Left kidney (tissue), 8 donors: ENCODE measurements at places on chromosomes 6 and 20. TPM values are rescaled to one million over a fixed set of nuclear protein-coding genes. Genes with fewer than 3 reads are reported as not detected.

DNA sequence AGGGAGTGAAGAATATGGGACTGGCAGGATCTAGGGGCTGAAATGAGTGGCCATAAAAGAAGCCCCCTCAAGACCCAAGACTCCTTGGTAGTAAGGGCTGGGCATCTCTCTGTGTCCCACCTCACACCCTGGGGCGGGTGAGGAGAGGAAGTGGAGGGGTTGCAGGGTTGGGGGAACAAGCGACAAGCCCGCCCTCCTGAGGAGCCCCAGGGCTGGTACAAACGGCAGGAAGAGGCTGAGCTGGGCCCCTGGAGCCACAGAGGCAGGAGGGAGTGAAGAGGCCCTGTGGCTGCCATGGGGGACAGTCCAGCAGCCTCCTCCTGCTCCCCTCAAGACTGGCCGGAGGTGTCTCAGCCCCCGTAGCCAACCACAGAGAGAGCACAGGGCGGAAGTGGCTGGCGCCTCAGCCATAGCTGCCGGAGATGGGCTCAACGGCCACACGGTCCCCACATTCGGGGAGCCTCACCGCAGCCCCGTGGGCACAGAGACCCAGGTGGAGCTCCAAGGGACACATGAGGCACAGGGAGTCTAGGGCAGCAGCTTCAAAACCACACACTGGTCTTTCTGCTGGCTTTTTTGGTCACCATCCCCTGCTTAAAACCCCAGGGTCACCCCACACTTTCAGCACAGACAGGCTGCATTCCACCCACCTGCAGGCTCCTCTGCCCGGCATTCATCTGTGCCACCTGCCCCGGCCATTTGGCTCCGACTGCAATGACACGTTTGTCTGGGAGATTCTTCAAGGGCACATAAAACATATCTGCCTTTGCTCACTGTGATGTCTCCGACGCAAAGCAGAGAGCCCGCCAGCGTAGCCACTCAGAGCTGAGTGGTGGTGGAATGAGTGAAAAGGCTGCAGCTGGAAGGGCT, 524 bp downstream of the C20orf203 start:
- DNase-seq: no peak

The SRMS gene
- polyA plus RNA-seq: not detected

- DNase-seq: no peak
Measured at GRCh38 chr20:50977066-50978021, 18.7 kb downstream of the MOCS3 start.

- no peak for DNase-seq
Measured at GRCh38 chr20:36408219-36408618, 102.1 kb downstream of the DLGAP4 start.

GRCh38 chr6:91161246-91161645, 574.4 kb upstream of the MAP3K7 start:
- DNase-seq: no peak

DNA sequence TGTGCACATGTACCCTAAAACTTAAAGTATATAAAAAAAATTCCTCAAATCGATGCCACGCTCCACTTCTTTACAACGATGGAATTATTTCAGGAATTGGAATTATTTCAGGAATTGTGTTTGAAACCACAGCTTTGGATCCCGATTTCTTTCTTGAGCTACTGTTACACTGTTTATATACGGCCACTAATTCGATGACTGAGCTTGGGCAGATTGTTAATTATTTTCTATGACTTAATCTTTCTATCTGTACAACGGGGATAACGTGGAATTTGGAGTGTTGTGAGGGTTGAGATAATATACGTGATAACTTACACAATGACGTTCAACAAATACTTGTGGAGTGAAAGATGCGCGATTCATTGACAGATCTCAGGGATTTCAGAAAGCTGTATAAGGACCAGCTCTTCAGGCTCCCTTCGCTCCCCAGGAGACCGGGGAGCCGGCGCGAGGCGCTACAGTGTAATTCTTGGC, 171.3 kb downstream of the SLC16A10 start:
- no peak for DNase-seq

GRCh38 chr20:62764156-62764935, 31.9 kb upstream of the MRGBP start:
- DNase-seq: no peak

DNA sequence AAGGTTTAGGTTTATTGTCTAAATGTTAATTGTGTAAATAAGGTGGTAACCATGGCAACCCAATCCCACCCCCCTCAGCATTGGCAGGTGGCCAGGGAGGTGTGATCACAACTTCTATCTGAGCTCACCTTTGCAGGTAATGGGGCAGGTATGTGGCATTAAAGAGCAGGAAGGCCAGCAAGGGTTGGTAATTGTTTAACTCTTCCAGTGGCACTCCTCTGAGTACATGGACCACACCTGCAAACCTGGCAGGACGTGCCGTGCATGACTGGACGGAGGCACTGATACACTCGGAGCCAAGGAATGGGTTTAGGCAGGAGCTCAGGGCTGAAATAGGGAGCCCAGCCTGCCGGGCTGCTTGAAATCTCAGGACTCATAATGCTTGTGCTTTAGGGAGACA, 107.0 kb upstream of the BMP2 start:
- DNase-seq: no peak

The FRK gene
- 5.8 TPM for polyA plus RNA-seq

The REM1 gene
- polyA plus RNA-seq: 0.28 TPM

DNA sequence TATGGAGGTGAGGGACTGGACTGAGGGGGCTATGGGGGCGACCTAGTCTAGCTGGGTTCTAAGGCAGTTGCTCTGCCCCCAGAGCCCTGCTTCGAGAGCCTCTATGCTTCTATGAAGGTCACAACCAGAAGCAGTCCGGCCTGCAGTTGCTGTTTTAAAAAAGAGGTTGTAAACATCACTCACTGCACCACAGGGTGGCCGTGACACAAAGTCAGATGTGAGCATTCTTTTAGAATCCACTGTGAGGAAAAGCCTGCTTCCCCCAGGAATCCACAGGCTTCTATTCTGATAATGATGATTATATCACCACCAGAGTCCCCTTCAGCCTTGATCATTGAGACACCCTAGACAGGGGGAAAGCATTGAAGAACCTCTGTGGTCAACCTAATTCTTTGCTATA, 229.7 kb upstream of the AGPAT4 start:
- DNase-seq: no peak

GRCh38 chr20:35260426-35260825, 17.5 kb downstream of the MMP24OS start:
- DNase-seq: no peak

GRCh38 chr6:12957321-12958051, 240.9 kb downstream of the PHACTR1 start:
- peak; percentile 42 for DNase-seq

- peak; percentile 84 for DNase-seq
Measured at GRCh38 chr6:31399589-31400466, 3.6 kb upstream of the MICA start.

GRCh38 chr6:5511954-5512353, 250.6 kb downstream of the FARS2 start:
- DNase-seq: no peak

- DNase-seq: no peak
Measured at GRCh38 chr6:55937261-55937947, 62.0 kb upstream of the BMP5 start.

GRCh38 chr6:26033941-26034354, 53.3 kb upstream of the HFE start:
- DNase-seq: no peak

The SERPINB1 gene
- polyA plus RNA-seq: 19.3 TPM
